ENCODE measurements at places on chromosomes 5 and 9.

DNA sequence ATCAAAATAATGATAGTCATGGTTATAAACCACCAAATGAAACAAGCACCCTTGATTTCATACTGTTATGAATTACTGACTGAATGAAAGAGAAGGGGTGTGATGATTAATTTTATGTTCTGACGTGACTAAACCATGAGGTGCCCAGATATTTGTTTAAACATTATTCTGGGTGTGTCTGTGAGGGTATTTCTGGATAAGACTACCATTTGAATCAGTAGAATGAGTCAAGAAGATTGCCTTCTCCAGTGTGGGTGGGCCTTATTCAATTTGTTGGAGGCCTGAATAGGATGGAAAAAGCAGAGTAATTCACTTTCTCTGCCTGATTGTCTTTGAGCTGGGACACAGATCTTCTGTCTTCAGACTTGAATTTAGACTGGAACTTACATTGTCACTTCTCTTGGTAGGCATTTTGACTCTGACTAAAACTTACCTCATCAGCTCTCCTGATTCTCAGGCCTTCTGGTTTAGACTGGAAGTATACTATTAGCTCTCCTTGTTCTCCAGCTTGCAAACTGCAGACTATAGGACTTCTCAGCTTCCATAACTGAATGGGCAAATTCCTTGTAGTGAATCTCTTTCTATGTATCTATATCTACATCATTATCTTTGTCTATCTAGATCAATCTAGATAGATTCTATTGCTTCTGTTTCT lies 321.9 kb upstream of the TARS1 start:
- DNase-seq = no peak

- no peak for DNase-seq
These were observed 1.6 kb downstream of the WWC1 start for GRCh38 chr5:168292786-168293696.

DNA sequence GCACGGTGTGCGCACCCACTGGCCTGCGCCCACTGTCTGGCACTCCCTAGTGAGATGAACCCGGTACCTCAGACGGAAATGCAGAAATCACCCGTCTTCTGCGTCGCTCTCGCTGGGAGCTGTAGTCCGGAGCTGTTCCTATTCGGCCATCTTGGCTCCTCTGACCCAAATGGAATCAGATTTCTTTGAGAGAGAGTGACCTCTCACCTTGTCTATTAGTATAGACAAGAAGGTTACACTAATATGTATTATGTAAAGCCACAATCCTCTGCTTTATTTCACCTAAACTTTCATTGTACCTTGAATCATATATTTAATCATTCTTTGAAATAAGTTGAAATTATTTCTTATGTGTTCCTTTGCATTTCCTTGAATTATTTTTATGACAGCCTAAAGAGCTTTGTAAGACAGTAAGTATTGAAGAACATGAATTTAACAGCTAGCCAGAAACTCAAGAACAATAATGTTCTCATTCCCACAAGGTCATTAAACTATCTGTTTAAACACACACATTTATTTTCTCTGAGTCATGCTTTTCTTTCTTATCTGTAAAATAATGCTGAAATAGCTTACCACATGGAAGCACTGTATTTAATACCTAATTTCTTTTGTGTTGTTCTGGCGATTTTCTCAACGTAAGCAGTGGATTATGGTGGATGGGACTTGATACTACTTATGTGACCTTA lies 91.8 kb upstream of the DMRTA1 start:
- DNase-seq = no peak

DNA sequence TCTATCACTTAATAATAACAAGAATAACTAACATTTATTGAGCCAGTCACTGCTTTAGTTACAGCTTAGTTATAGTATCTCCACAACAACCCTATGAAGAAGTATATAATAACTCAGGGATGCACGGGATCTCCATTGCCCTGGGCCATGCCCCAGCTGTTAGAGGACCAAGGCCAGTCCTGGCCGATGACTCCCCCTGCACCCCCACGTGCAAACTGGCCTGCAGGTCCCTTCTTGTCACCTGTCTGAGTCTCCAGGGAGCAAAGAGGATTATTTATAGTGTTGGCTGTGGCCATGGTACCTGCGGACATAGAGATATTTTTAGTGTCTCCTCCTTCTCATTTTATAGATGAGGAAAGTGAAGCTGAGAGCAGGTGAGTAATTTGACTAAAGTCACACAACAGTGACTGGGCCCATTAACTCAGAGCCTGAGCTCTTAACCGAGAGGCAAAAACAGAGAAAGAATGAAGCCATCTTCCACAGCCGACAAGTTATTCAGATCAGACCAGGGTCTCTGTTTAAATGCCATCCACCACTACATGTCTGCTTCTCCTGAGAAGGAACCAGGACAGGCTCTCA lies 94.4 kb downstream of the TMEM215 start:
- no peak for DNase-seq

- no peak for DNase-seq
These were observed 394.2 kb downstream of the RASEF start for GRCh38 chr9:82668689-82669199.

GRCh38 chr9:5835808-5836207 lies 2.9 kb upstream of the ERMP1 start:
- no peak for DNase-seq

DNA sequence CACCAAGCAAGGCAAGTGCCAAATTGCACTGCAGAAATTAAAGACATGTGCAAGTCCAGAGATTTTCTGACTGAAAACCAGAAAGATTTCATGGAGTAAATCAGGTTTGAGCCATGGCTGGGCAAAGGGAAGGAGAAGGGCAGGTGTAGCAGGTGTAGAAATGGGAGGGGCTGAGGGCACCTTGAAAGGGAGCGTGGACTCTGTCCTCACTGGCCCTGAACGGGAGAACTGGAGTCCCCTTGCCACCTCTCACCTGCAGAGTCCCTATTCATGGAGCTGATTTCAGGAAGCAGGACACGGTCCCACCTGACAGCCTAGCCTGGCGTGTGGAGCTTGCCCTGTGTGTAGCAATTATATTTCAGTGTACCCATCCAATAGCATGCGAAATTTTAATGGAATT lies 46.3 kb downstream of the UBE2QL1 start:
- DNase-seq = no peak

GRCh38 chr9:114607671-114608524 lies 3.2 kb upstream of the TMEM268 start:
- no peak for DNase-seq

- DNase-seq = no peak
These were observed 65.7 kb downstream of the SIL1 start for GRCh38 chr5:139132515-139132914.

DNA sequence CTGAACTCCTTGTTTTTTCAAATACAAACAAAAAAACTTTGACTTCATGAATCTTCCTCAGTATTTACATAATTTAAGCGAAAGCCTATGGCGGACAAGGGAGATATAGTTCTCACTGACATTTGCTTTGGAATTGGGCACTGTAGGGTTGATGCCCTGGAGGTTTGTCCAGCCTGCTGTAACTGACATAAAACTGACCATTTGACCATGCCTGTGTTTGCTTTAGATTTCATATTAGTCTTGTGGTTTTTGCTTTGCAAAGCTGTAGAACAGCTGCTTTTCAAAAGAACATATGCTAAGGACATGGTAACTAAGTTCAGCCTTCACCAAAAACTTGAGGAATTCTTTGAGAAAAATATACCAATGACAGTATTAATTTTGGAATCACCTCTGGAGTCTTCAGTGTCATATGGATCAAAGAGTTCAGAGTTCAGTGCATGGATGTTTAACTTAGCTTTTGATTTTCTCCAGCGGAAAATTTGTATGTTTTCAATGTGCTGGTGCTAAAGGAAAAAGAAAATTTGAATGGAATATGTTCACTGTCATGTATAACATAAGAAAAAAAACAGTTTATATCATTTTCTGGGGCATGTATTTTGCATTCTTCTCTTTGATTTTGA lies 1013.1 kb downstream of the NR2F1-AS1 start:
- no peak for DNase-seq

GRCh38 chr5:164244-164643 lies 27.1 kb upstream of the LRRC14B start:
- no peak for DNase-seq

- no peak for DNase-seq
These were observed 127.4 kb downstream of the PALM2AKAP2 start for GRCh38 chr9:109907400-109907799.

DNA sequence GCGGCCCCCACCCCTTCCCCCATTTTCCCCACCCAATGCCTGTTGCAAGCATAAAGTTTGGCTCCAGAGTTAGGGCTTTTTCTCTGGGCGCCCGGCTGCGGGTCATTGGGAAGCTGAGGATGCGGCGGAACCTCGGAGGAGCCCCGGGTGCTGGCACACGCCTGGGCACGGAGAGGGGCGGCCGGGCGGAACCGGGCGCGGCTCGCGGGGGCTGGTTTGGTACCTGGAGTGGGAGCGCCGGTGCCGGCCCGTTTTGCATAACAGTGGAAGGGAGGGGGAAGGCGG lies 1.2 kb downstream of the PPARGC1B start:
- no peak for DNase-seq

DNA sequence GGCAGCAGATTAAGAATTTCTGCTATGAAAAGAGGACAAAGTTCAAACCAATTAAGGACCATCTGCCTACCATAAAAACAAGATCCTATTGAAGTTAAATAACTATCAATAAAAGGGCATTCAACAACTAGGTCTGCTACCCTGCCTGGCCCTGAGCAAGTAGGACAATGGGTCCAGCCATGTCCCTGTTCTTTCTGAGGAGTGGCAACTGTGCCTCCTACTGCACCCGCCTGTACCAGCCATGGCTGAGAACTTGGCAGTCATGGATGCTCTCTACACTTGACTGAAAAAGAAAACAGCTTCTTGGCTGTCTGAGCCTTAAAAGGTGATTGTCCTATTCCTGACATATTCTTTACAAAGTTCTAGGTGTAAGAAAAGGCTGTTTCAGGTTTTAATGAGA lies 652.4 kb downstream of the PDE4D start:
- no peak for DNase-seq
